Hypothalamus (tissue), 51 donors: ENCODE measurements at places on chromosomes 13 and 19.

GRCh38 chr13:78201411-78201810, 282.8 kb upstream of the EDNRB start:
- DNase-seq: no peak

GRCh38 chr13:39016087-39016486, 21.8 kb downstream of the PROSER1 start:
- DNase-seq: no peak

DNA sequence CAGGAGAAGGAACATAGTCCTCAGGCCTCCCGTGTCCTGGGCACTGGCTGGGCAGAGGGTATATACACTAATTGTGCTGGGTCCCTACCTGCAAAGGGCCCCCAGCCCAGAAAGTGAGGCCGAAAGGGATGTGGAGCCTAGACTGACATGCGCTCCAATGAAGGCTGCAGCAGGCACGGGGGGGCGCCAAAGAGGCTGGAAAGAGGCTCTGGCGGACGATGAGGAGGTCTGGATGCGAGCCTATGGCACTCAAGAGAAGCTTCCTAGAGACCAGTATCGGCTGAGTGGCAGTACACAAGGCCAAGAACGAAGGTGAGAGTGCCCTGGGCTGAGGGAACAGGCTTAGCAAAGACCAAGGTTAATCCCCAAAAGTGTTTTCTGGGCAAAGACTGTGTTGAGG, 16.6 kb downstream of the VRK3 start:
- DNase-seq: no peak

DNA sequence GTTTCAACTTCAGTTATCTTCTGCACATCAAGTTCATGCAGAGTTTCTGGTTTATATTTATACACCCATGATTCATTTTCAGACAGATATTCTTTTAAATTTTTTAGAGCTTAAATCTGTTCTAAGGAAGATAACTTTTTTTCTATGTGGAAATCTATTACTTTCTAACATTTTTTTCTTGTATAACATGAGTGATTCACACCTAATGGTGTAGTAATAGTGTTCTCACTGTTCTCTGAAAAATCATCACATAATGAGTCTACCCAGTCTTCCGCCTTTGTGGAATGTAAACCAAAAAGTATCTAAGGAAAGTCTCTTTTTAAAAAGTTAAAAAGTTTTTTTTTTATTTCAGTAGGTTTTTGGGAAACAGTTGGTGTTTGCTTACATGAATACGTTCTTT, 70.8 kb downstream of the FNDC3A start:
- no peak for DNase-seq

DNA sequence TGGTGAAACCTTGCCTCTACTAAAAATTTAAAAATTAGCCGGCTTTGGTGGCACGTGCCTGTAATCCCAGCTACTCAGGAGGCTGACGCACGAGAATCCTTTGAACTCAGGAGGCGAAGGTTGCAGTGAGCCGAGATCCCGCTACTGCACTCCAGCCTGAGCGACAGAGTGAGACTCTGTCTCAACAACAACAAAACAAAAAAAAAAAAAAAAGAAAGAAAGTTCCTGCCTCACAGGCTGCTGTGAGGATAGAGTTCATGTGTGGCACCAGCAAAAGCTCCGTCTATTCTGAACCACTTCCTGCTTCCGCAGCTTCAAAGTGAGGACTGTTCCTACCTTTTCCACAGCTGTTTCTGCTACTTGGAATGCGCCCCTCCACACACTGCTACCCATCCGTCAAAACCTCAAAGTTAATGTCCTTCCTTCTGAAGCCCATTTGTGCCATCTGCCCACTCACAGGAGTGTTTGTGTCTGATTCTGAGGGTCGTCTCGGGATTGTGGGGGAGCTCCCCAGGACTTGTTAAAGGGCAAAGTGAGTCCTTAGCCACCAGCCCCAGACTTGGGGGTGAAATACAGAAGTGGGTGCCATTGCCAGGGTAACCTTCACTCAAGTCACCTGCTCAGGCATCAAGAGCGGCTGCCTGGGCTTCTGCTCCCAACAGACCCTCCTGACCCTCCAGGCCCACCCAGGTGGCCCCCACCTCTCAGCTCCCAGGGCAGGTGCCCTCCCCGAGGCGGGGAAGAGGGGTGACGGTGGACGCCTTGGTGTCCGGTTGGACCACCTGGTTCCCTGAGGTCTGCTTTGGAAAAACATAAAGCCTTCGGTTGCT, 2.9 kb downstream of the MFSD12 start:
- no peak for DNase-seq

- no peak for DNase-seq
Observed at GRCh38 chr13:51786425-51787265, 17.3 kb downstream of the DHRS12 start.

DNA sequence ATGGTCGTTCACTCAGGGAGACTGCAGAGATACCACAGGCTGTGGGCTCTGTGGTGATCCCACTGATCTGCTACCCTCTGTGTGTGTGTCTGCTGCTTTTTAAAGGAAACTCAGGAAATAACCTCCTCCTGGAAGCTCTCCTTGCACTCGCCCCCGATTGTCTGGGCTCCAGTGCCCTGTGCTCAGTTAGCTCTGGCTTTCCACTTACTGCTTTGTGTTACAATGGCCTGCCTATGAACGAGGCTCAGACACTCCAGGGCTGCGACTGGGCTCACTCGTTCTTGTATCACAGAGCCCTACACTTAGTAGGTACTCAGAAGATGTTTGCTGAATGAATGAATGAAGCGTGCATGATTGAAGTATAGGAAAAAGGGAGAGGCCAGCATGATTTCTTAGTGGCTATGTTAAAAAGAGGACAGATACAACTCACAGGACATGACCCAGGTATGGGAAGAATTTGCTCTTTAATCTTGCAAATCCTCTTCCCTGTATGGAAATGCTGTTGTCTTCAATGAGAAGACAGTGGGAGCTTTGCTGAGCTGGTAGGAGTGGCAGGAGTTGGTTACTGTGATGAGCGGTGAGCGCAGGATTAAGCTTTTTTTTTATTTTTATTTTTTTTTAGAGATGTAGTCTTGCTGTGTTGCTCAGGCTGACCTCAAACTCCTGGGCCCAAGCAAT, 26.4 kb downstream of the B3GLCT start:
- no peak for DNase-seq

- DNase-seq: no peak
Observed at GRCh38 chr19:42291435-42291810, 10.5 kb upstream of the PRR19 start.

- DNase-seq: peak; percentile 82
Observed at GRCh38 chr19:45478454-45479238, 10.8 kb downstream of the FOSB start.

DNA sequence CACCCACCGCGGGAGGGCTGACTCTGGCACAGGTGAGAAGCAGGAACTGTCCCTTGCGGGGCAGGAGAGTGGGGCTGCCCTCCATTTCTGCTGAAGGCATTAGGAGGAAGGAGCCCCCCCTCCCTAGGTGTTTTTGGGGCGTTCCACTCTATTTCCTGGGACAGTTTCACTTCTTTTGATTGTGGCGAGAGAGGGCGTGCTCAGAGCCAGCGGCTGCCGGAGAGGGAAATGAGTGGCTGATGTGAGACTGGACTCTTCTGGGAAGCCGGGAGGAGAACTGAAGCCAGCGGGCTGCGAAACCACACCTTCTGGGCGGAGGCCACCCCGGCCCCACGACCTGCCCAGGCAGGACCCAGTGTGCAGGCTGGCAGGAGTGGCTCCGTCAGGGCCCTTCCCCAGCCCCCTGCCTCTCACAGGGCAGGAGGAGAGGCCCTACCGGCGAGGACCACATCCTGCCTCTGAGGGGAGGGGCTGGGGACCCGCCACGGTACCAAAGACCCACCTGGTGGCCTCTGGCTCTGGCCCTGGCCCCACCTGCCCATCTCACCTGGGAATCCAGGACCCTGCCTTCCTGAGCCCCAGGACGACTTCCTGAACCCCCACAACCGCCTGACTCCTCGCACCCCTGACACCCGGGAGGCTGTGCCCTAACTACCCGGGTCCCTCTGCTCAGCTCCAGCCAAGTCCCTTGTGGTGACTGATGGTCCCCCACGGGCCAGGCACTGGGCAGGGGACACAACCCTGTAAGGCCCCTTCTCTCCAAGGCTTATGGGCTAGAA, 25.9 kb downstream of the MPND start:
- DNase-seq: no peak

- no peak for DNase-seq
Observed at GRCh38 chr13:81051873-81052272, 710.9 kb upstream of the SPRY2 start.

- DNase-seq: no peak
Observed at GRCh38 chr19:55284405-55285058, 735 bp downstream of the BRSK1 start.

- DNase-seq: no peak
Observed at GRCh38 chr19:29560313-29561075, 34.7 kb downstream of the VSTM2B start.

GRCh38 chr13:36536546-36536945, 104.3 kb downstream of the CCNA1 start:
- no peak for DNase-seq

GRCh38 chr19:1957562-1958248, 16.7 kb downstream of the CSNK1G2 start:
- no peak for DNase-seq

- DNase-seq: no peak
Observed at GRCh38 chr13:73602295-73602694, 531.9 kb downstream of the KLF12 start.

DNA sequence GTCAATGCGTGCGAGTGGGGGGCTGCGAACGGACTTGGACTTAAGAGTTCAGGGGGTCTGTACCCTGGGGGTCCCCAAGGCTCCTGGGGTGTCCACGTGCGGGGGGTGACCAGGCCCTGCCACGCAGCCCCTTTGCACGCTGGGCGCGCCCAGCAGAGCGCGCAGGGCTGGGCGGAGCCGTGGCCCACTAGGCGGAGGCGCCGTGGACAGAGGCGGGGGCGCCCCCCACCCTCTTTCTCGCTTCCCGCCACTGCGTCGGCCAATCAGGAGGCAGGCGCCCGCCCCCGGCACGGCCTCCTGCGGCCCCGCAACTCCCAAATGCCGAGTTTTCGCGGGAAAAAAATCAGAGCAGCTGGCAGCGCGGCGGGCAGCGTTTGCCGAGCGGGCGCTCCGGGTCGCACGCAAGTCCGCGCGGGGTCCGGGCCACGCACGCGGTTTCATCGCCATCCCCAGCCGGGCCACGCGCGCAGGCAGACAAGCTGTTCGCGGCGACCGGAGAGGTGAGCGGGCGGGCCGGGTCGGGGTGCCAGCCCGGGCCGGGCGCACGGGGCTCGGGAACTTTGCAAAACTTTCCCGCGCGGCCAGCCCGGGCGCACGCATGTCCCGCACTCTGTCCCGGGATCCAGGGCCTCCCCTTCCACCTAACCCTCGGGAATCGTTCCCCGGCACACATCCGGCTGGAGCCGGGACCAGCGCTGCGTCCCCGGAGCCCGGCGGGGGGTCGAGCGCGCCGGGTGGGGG, at the start of gene UHRF1:
Gene UHRF1 (plus strand): TSS at position 346 of the 741 bp plus-strand sequence. CDS start 1,385 bp downstream, outside the sequence.
- DNase-seq: no peak

DNA sequence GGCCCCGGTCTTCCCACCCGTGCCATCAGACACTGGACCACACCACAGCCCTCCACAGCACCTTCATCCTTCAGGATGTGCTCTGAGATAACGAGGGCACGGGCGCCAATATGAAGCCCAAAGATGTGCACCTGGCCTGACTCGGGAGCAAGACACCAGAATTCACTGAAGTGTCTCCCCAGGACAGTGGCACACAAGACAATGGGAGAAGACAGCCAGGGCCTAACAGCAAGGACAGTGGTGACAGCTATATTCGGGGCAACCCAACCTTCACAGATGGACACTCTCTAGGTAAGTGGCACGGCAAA, 7.2 kb downstream of the DDX39A start:
- no peak for DNase-seq

DNA sequence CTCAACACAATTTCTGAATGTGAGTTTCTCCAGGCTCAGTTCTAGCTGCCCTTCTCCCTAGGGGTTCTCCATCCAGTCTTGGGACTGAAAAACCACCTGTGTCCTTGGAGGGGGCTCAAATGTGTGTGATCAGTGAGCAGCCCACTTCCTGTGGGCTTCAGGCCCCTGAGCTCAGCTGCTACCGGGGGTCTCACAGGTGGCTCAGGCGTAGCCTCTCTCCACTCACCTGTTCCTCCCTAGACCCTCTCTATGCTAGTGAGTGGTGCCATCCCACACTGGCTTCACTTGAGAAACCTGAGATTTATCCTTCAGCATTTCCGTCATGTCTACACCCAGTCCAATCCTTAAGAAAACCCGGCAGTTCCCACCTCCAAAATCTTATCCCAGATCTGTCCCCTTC, 39.8 kb upstream of the GPI start:
- DNase-seq: no peak

DNA sequence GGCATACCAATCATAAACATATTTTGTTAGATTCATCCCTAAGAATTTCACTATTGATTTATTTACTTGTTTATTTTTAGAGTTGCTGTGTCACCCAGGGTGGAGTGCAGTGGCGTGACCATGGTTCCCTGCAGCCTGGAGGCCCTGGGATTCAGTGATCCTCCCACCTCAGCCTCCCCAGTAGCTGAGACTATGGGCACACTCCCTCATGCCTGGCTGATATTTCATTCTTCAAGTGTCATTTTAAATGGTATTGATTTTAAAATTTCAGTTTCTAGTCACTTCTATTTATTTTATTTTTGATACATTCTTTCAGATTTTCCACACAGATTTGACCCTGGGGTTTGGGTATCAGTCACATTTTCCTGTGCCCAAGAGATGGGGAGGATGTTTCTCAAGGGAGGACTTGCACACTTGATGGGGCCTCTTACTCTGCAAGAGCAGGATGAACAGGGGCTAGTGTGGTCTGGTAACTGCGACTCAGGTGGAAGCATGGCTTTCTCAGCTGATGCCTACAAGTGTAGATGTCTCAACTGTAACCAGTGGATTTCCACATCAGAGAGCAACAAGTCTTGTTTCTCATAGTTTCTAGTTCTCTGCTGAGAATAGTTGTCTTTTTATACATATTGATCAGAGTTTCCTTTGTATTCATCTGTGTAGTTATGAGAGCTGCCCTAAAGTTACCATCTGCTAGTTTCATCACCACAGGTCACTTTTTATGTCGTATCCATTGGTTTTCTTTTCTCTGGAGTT, 40.2 kb downstream of the CCNE1 start:
- no peak for DNase-seq

DNA sequence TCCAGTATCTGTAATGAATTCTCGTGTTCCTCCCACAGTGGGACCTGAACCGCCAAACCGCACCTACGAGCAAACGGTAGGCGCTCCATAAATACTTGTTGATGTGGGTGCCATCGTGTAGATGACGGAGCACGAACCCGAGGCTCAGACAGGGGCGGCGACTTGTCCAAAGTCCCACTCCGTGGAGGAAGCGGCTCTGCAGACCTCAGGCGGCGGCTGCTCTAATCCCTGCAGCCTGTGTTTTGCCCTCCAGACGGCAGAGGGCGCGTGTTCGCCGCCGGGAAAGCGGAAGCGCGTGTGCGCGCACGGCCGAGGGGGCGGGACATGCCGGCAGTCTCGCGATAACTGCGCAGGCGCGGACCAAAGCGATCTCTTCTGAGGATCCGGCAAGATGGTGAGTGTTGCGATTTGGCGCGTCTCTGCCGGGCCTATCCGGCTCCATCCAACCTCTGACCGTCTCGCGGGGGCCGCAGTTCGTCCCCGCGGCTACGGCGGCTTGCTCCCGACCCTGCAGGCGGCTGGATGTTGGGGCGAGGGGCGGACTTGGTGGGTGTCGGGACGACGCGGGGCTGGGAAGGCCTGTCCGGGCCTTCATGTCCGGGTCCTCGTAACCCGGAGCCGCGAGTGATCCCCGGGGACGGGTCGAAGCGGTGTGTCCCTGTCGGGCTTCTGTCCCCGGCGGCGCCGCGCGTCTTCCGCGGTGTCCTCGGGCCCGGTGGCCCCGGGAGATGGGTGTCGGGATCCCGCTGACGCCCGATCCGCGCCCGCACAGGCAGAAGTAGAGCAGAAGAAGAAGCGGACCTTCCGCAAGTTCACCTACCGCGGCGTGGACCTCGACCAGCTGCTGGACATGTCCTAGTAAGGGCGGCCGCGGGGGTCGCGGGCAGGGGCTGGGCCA, at the start of gene RPS15:
Gene RPS15 (plus strand): TSS at position 362 of the 898 bp plus-strand sequence. CDS start 30 bp downstream, at position 392.
- DNase-seq: peak; percentile 97
